ENCODE measurements at places on chromosomes 12 and 14.

DNA sequence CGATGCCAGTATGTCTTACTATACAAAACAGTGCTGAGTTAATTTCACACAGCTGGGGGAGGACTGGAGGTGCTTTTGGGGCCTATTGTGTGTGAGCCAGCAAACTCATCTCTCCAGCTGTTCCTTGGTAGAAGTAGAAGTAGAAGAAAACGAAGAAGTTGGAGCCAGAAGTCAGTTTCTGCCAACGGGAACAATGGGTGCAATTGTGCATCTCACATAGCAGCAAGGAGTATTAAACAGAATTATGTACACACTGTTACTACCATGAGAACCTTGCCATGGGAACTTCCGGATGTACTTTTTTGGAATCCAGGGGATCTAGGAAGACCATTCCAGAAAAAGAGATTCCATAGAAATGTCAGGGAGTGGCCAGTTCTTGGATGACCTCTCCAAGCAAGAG, 88.6 kb downstream of the VCPKMT start:
- DNase-seq: no peak

- DNase-seq: no peak
Measured at GRCh38 chr12:87943023-87943422, 86.2 kb downstream of the C12orf50 start.

- DNase-seq: no peak
Measured at GRCh38 chr12:43113135-43113534, 438.9 kb downstream of the ADAMTS20 start.

GRCh38 chr14:22381766-22382165, 207.3 kb downstream of the DAD1 start:
- no peak for DNase-seq

- DNase-seq: no peak
Measured at GRCh38 chr12:91628656-91629055, 446.0 kb upstream of the DCN start.

DNA sequence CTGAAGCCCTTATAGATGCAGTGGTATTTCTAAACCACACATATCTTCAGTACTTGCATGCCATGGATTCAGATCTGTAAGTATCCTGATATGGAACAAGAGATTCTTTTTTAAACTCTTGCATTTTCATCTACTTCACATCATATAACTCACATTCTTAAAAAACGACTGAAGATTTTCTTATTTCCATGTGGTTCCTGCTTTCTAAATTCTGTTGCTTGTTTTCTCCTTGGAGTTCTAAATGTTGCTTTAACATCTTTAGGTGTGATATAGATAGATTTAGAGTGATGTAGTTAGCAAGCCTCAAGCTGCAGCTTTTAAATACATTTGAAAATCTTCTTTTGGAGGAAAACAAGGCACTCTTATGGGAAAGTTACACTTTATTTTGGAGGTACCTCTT, 455.4 kb downstream of the FOXG1 start:
- no peak for DNase-seq

DNA sequence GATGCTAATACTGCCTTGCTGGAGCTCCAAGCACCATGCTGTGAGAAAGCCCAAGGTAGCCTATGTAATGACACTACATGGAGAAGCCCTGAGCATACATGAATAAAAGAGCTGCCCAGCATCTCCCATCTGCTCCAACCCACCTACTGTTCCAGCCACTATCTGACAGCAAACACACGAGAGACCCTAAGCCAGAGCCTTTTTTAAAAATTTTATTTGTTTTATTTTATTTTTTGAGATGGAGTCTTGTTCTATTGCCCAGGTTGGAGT, 95.2 kb upstream of the PRICKLE1 start:
- no peak for DNase-seq

DNA sequence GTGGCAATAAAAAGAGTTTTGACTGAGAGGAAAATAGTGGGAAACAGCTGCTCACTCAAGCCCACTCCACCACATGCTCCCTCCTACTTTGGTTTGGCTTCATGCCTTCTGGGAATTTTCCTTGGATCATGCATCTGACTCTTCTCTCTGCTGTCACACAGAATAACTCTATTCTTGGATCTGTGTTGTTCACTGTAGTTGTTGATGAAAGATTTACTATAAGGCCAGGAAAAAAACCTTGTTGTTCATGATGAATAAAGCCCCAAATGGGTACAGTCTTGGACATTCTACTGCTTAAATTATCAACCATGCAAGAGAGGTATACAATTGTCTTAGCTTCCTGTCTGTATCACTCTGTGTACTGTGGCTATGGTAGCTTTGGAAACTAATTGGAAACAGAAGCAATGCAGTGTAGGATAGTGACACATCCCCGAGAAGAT, 70.5 kb downstream of the TMX1 start:
- no peak for DNase-seq

DNA sequence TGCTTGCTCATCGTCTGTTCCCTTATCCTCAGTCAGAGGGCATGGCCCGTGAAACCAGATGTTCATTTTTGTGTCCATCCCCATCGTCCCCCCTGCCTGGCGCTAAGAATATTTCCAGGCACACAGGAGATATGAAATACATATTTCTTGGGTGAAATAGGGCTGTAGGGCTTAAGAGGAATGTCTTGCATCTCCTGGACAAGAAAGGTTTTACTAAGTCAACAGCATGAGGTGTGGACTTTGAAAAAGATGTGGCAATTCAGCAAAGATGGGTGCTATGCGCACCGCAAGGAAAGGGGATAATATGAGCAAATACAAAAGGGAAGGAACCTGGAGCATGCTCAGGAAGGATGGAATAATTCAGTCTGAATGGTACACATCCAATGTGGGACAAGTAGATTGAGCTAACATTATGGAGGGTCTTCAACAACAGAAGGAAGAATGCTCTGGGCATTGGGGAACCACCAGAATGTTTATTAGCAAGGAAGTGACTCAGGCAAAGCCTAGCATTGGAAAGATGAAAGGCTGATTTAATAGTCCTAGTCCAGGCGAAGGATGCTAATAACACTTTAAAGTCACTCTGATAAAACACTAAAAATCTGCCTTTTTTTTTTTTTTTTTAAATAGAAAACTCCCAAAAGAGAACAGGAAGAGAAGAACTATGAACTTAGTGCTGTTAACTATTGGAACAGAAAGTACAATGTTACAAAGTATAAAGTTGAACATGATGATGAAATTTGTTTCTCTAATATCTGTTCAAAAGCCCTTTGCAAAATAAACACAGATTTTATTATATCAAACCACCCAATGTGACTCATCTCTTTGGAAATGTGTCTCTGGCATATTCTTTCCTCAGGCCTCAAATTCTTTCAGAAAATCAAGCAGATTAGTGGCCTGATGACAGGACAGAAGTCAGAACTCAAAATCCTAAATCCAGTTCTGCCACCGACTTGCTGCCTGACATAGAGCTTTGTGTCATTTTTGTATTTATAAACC, 449.5 kb downstream of the BCAT1 start:
- DNase-seq: no peak

- no peak for DNase-seq
Measured at GRCh38 chr12:115096588-115097397, 412.8 kb upstream of the TBX3 start.

- DNase-seq: no peak
Measured at GRCh38 chr12:120422892-120423456, 14.9 kb upstream of the COX6A1 start.

DNA sequence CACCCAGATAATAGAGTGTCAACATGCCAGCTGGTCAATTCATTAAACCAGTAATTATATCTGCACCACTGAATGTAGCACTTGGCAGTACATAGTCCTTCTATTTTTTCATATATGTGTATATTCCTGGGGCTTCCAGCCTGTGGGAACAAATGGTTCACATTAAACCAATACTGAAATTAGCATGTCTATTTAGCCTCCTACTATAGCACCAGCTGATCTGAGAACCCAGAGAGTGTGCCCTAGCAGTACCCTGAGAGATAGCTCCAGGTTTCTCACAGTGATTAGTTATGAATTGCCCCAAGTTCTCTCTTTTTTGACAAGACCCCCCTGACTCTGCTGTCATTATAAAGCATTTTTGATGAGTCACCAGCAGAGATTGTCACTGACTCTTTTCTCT, 1097.3 kb upstream of the FLRT2 start:
- DNase-seq: no peak

- peak; percentile 44 for DNase-seq
Measured at GRCh38 chr12:116123451-116124258, 153.8 kb downstream of the MED13L start.

- no peak for DNase-seq
Measured at GRCh38 chr14:97061198-97061597, 264.0 kb downstream of the VRK1 start.

DNA sequence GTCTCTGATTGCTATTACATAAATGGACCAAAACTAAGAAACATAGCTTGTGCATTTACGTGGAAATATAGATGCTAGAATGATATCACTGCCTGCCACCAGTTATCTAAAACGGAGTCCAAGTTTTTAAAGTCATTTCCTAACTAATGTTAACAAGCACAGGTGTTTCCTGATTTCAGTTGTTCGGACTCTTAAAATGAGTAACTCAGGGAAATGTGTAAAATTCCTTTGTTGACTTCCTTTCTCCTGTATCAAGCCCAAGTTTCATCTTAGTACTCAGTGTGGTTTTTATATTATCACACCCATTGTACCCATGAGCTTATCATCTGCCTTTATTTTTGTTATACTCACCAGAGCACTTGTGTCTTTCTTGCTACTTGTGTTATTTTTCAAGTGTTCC, 13.2 kb upstream of the PRKCH start:
- no peak for DNase-seq

- DNase-seq: peak; percentile 96
Measured at GRCh38 chr12:56333679-56334489, at the start of gene PAN2. Gene PAN2 (minus strand): TSS chr12:56334000. CDS start chr12:56333094, 906 bp downstream.

DNA sequence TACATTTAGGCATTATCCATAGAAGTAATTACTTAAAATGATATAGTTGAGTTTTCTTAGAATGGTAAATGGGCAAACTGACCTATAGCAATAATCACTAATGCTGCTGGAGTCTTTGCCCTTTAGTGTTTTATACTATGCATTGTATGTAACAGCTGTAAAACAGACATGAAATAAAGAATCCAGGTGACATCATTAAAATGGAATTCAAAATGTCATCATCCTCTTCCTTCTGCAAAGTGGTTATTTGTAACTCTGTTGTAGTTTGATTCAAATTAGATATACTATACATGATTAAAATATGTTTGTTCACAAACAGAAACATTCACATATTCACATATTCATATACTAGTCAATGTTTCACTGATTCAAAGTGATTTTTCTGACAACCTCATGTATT, 598.8 kb downstream of the SLC16A7 start:
- no peak for DNase-seq

- DNase-seq: no peak
Measured at GRCh38 chr14:24858052-24858451, 191.9 kb downstream of the STXBP6 start.

DNA sequence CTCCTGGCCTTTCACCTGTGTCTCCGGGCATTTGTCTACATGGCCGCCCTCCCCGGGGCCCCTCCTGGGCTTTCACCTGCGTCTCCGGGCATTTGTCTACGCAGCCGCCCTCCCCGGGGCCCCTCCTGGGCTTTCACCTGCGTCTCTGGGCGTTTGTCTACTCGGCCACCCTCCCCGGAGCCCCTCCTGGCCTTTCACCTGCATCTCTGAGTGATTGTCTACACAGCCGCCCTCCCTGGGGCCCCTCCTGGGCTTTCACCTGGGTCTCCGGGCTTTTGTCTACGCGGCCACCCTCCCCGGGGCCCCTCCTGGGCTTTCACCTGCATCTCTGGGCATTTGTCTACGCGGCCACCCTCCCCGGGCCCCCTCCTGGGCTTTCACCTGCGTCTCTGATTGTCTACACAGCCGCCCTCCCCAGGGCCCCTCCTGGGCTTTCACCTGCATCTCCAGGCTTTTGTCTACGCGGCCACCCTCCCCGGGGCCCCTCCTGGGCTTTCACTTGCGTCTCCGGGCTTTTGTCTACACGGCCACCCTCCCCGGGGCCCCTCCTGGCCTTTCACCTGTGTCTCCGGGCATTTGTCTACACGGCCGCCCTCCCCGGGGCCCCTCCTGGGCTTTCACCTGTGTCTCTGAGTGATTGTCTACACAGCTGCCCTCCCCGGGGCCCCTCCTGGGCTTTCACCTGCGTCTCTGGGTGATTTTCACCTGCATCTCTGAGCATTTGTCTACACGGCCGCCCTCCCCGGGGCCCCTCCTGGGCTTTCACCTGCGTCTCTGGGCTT, 68.0 kb upstream of the GALNT9 start:
- no peak for DNase-seq

DNA sequence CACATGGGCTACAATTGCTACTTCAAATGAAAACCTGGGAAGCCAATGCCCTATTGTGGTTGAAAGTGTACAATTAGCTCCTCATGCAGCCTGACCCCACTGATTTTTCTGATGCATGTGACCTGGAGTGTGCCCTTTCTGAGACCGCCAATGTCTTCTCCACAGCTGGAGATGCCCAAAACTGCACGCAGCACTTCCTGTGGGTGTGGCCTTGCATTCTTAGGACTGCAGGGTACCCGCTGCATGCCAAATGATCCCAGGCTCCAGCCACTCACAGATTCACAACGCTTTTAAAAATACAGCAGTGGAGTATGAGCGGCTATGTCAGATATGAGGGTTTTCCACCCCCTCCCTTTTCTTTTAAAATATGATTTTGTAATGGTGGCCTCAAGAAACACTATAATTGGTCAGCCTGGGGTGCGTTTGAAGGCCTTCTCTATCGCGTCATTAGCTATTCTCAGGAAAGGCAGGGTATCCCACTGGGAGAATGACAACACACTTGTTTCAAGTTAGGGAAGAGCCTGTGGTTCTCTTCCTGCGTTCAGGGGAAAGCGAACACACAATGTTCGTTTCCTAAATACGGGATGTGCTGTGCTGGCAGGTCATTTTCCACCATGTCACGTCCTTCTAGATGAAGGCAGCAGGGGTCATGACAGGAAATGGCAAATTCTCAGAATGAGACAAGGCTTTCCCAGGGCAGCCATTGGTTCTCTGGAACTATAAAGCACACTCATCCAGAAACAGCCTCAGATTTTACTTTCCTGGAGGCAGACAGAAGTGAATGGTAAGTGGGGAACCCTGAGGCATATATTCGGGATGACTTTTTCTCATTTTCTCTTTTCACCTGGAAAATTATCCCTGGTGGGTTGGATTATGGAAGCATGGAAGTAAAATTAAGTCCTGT, at the start of gene APOLD1:
APOLD1 (plus strand) TSS at position 749 of the 904 bp plus-strand sequence; CDS start at position 782, 33 bp downstream.
- DNase-seq: no peak

DNA sequence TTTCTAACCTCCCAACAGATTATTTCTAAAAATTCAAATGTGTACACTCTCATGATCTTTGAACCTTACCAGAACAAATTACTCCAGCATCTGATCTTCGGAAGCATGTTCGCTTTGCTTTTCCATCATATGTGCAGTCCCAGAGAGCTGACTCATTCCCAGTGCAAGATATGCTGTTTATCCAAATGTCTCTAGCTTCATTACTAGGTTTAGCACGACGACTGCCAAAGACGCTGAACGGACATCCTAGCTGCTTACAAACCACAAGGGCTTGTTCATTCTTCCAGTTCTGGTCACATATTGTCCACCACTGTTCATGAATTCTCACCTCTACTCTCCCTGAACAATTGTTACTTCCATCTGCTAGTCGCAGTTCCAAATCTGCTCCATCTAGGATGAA, 40.5 kb downstream of the CD163L1 start:
- no peak for DNase-seq

- DNase-seq: no peak
Measured at GRCh38 chr14:57382283-57382682, 8.1 kb upstream of the NAA30 start.
